Activated naive CD8-positive, alpha-beta T cell treated with anti-CD3 and anti-CD28 coated beads, Interleukin-2, amount 50 U/mL, for 24 hours (primary cell): ENCODE measurements at places on chromosomes 1 and 21.

DNA sequence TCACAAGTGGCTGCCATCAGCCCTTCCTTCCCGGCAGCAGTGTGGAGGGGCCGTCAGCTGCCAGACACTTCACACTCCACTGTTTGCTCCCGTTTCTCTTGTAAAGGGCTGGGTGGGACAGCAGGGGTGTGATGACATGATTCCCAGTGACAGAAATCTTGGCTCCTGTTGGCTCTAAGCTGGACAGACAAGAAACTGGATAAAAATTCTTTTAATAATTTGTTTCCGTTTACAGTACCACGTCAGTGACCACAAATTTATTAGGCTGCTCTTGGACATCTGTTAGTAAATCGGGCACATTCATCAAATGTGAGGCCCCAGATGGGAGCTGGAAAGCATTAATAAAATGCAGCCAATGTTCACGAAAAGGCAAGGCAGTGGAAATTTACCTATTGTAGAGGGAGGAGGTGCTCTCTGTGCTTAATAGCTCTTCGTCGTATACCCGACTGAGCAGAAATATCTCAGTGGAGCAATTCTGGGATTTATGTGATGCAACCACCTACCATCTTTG lies 353.7 kb upstream of the GREM2 start:
- H3K27me3 ChIP-seq, result no peaks in the 10 kb centered on the region
- DNase-seq, result no peak
- no peaks in the 10 kb centered on the region for H3K36me3 ChIP-seq
- no peak overlapping the region for H3K4me3 ChIP-seq
- no peak overlapping the region for H3K27ac ChIP-seq

GRCh38 chr1:221203224-221204054 lies 324.2 kb downstream of the HLX start:
- no peaks in the 10 kb centered on the region for H3K36me3 ChIP-seq
- H3K4me1 ChIP-seq, result no peaks in the 10 kb centered on the region
- peaks cover 9% of the 10 kb centered on the region for H3K27me3 ChIP-seq
- H3K4me3 ChIP-seq, result no peak overlapping the region
- peak; percentile 75 for DNase-seq
- no peak overlapping the region for H3K27ac ChIP-seq

- peaks cover 3% of the 10 kb centered on the region for H3K36me3 ChIP-seq
- H3K4me1 ChIP-seq, result peaks cover 2% of the 10 kb centered on the region
- H3K27ac ChIP-seq, result no peak overlapping the region
- DNase-seq, result no peak
- H3K4me3 ChIP-seq, result no peak overlapping the region
These were observed 108.0 kb downstream of the PBX1 start for GRCh38 chr1:164667001-164667400.

DNA sequence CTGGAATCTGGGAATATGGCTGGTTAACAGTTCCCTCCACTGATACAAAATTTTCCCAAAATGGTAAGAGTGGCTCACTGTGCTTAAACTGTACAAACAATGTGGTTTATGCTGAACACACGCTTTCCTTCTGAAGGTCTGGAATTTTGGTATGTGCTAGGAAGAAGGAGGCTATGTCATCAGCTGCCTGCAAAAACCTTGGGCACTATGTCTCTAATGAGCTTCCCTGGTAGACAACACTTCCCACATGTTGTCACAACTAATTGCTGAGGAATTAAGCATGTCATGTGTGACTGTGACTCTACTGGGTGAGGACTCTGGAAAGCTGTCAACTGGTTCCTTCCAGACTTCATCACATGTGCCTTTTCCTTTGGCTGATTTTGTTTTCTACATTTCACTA lies 29.2 kb downstream of the IPP start:
- H3K27ac ChIP-seq, result no peak overlapping the region
- H3K4me3 ChIP-seq, result no peak overlapping the region
- no peaks in the 10 kb centered on the region for H3K27me3 ChIP-seq
- no peaks in the 10 kb centered on the region for H3K4me1 ChIP-seq

DNA sequence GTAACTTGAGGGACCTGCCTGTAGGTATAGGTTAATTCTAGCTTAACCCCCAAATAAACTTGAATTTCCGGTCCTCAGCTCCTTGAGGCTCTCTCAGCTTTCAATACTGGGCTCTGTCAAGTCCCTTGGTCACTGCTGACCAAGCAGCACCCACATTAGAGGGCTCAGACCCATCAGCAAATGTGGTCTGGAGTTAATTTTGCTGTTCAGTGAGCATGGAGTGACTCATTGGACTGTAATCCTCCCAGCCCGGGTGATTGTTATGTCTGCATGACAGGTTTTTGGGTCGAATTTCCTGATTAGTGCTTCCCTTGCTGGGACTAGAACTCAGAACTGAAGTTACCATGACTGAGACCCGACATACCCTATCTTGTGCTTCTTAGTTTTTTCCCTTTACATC lies 130.6 kb downstream of the URB2 start:
- no peak overlapping the region for H3K27ac ChIP-seq
- no peak for DNase-seq
- peaks cover 10% of the 10 kb centered on the region for H3K4me1 ChIP-seq
- H3K36me3 ChIP-seq, result no peaks in the 10 kb centered on the region

GRCh38 chr1:115006191-115006590 lies 23.4 kb upstream of the TSHB start:
- peaks cover 10% of the 10 kb centered on the region for H3K27me3 ChIP-seq
- H3K4me3 ChIP-seq, result no peak overlapping the region
- no peak overlapping the region for H3K27ac ChIP-seq
- no peaks in the 10 kb centered on the region for H3K36me3 ChIP-seq
- H3K4me1 ChIP-seq, result no peaks in the 10 kb centered on the region
